ENCODE measurements at places on chromosomes 4 and X. TPM values are rescaled to one million over a fixed set of nuclear protein-coding genes. Genes with fewer than 3 reads are reported as not detected.

AMTN gene
- total RNA-seq: not detected

PPP1R2C gene
- total RNA-seq: not detected

DNA sequence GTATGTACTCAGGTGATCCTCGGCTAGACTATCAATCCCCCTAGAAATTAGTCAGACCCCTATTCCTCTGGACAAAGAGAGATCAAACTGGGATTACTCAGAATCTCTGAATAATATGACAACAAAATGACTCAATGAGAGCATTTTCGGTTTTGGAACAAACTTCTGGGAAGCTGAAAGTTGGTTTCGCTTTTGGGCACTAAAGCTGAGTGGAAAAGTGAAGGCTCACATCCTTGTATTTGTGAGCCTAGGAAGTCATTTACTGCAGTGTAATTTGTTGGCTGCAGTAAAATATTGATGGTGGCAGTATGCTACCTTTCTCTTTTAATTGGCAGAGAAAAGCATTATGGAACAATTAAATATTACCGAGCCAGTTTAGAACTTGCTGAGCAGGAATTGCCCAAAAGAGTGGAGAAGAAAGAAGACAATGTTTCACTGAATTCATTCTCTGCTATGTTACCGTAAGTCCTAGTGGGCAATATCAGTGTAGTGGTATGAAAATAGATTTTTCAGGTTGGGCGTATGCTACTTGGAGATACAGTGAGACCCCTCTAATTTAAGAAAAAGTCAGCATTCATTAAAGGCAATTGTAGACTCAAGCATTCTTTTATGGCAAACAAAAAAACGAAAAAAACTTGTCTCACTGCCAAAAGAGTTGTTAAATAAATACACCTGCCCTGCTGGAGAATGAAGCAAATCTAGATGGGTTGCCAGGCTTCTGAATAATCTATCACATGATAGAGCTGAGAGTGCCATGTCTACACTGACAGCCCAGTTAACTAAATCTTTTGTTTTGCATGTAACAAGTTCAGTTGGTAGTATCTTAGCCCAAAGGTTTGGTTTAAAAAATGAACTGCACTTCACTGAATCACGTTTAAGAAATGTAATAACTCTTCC lies 69.6 kb downstream of the AGTR2 start:
- peak; percentile 92 for ATAC-seq

DNA sequence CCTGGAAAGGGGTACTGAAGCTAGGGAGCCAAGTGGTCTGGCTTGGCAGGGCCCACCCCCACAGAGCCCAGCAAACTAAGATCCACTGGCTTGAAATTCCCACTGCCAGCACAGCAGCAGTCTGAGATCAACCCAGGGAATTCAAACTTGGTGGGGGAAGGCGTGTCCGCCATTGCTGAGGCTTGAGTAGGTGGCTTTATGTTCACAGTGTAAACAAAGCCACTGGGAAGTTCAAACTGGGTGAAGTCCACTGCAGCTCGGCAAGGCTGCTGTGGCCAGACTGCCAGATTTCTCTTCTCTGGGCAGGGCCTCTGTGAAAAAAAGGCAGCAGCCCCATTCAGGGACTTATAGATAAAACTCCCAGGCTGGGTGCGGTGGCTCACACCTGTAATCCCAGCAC lies 58.9 kb downstream of the TFDP3 start:
- no peak for ATAC-seq

DNA sequence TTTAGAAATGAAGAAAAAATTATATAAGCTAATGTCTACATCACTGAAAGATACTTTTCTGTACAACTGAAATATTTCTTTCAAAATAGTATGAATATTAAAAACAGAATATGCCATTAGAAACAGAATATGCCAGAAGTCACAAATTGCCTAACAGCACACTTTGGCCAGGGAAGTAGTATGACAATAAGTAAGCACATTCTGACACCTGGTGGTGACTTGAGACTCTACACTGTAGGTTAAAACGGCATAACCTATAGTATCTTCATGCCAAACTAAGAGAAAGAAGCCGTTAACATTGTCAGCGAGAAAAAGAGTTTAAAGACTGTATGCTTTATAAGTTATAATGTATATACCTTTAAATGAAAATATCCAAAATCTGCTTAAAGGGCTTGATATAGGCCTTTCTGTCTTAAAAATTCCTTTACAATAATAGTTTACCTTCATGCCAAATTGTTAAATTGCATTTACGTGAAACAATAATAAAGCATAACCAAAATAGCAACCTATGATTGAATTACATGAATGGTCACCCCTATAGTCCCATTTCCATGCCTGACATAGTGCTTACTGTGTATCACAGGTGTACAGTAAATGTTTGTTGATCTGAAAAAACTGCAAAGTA lies 32.8 kb downstream of the FAM13A start:
- ATAC-seq: peak; percentile 95

- ATAC-seq: no peak
Measured at GRCh38 chrX:122555925-122556324, 628.2 kb upstream of the GRIA3 start.

GRCh38 chr4:143438710-143439109 lies 74.8 kb upstream of the SMARCA5 start:
- ATAC-seq: no peak

DNA sequence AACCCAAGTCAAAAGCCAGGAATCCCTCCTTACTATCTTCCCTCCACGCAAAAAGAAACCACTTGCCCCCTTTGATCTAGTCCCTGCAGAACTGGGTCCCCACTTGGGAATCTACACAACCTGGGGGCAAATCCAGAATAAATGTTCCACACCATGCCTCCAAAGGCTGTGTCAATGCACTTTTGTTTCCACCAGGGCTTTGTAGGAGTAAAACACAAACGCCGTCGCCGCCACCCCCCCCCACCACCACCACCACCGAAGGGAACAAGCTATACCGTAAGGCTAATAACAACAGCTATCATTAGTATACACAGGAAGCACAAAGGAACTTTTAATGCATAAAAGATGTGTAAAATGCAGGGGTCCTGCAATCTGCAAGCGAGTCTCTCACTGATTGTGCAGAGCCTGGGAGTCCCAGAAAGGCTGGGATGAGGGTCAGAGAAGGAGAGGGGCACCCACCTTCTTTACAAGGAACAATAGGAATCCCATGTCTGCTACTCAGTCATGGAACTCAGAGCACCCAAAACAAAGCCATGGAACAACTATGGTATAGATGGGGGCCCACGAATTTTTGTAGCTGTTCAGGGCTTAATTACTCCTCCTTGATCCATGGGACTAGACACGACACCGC lies 13.2 kb downstream of the BCOR start:
- ATAC-seq: no peak

DNA sequence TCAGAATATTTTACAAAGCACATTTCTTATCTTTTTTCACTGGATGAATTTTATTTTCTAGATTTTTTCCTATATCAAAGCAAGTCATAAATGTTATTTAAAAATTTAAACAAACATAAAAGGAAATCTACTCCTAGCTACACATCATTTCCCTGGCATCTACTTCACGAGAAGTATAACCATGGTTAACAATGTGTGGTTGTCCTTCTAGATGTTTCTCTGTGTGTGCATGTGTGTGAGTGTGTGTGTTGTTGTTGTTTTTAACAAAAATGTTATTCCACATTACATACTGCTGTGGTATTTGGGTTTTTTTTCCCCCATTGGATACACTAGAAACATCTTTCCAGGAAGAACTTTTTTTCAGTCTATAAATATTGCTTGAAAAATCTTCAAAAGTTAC lies 103.1 kb downstream of the CHIC2 start:
- ATAC-seq: no peak

DNA sequence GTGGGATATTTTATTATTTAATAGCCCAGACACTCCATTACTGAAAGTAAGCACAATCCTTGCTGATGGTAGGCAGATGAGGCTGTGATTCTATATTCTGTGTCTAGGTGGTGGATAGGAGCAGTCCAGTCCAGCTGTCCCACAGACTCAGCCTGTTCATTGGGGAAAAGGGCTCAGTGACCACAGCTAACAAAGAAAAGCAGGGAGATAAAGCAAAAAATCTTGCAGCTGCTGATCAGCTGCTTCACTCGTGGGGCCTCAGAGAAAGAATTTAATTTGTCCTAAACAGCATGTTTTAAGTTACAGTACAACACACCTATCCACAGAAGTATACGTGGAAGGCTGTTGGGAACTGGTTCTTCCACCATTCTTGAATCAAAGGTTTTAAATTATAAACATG lies 40.7 kb upstream of the ANK2 start:
- ATAC-seq: no peak

DNA sequence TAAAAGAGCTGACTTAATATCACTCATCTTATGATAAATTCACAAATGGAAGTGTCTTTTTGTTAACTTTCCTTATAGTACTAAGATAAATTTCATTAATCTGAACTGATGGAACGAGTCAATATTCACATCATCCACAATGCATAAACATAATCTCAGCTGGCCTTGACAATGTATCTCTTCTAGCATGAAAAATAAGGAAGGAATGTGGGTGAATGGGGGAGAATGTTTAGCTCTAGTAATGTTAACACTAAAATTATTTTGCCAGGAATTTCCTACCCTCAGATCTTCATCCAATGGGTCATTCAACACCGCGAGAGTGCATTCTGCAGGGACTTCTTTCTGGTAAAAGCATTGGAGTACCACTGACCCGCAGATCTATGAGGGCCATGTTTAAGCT lies 15.8 kb downstream of the TRPC3 start:
- ATAC-seq: no peak

- no peak for ATAC-seq
Measured at GRCh38 chr4:142776026-142776425, 70.1 kb downstream of the INPP4B start.

DNA sequence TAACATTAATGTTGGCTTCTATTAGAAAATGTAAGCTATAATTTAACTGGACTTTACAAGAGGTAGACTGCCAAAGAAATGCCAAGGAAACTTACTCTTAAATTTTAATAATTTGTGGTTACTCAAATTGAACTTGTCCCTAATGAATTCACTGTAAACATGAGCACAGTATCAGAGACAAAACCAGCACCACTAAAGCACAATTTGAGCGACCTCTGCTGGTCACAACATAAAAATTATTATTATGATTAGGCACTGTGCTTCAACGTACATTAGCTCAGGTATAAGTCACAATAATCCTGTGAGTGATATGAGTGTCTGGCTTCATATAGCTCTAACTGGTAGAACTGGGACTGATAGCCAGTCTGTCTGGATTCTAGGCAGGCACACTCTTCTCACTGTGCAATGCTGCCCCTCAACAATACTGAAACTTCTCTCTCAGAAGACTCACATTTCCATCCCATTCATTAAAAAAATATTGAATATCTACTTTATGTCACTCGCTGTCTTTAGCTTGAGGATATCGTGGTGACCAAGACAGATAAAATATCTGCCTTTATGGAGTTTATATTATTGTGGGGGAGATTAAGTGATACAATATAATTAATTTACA lies 8.0 kb downstream of the NUDT6 start:
- ATAC-seq: peak; percentile 89

DNA sequence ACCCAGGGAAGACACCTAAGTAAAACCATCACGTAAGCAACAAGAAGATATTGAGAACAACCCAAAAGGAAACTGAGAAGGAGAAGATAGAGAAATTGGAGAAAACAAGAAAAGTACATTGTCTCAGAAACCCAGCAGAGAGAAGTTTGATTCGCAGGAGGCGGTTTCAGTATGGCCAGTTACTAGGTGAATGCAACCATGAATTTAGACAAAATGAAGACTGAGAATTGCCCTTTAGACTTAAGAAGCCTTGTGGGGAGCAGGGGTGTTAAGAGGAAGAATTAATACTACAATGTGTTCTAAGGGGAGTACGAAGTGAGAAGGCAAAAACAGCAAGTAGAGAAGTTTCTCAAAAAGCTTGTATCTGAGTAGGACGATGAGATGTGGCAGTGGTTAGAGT lies 229.3 kb upstream of the NEIL3 start:
- no peak for ATAC-seq
